Fibroblast of skin of left quadriceps (primary cell): ENCODE measurements at places on chromosomes 1 and 21.

- no peak for DNase-seq
Observed at GRCh38 chr1:155833665-155834295, 23.2 kb downstream of the GON4L start.

DNA sequence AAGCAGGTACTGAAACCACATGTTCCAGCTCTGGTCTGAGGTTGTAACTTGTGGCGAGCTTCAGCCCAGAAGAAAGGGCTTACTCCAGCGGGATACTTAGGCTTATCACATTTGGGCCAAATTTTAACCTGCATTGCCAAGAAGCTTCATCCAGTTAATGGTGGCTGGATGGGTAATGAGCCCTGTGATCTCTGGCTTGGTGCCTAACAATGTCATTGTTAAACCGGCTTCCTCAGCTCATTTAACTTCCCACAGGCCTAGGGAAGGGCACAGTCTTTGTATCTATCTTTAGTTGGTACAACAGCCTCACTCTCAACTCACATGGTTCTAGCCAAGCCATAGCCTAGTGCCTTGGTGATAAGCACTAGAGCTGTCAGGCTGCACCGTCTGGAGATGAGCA, 43.6 kb upstream of the CCDC190 start:
- DNase-seq = no peak

GRCh38 chr1:40650075-40650474, 15.4 kb downstream of the RIMS3 start:
- DNase-seq = no peak

- DNase-seq = no peak
Observed at GRCh38 chr21:34513129-34513675, 1.2 kb upstream of the KCNE1 start.

GRCh38 chr1:186792870-186793581, 35.7 kb upstream of the PLA2G4A start:
- DNase-seq = no peak

DNA sequence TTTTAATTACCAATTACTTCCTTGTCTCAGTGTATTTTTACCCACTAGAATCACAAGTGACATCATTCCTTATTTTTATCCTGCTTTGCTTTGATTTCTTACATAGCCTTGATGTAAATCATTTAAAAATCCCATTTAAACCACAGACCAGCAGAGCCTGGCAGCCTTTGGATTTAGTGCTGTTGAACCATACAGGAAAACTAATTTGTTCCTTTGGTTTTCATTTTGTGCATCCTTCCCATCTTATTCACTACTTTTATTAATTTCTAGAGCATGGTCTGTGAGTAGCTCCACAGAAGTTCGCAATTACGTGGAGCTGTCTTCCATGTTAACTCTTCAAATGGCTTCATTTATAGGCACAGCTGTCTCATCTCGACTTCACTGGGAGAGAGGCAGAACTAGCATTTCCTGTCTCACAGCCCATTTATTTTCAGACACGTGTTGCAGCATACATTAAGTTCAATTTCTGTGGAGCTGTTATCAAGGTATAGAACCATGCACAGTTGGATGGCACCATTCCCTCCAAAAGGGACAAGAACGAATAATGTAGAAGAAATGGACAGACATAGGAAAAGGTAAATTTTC, 235.3 kb downstream of the MRPL39 start:
- DNase-seq = no peak

DNA sequence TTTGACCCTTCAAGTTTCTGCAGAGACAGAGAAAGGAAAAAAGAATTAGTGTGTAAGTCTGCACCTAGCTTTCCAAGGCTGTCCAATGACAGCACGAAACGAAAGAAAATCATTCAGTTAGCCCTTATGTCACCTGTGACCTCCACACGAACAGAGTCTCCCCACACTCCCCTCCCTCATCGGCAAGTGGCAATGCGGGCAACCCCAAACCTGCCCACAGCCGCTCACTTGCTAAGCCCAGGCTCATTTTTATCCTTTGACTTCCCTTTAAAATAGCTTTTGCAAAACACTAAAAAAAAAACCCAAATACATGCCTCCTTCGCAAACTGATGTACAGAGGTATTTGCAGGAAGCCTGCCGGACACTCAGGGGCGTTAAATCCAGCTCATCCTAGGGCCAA, 10.3 kb downstream of the RCC2 start:
- DNase-seq = no peak

- no peak for DNase-seq
Observed at GRCh38 chr1:186849826-186850225, 21.1 kb downstream of the PLA2G4A start.

DNA sequence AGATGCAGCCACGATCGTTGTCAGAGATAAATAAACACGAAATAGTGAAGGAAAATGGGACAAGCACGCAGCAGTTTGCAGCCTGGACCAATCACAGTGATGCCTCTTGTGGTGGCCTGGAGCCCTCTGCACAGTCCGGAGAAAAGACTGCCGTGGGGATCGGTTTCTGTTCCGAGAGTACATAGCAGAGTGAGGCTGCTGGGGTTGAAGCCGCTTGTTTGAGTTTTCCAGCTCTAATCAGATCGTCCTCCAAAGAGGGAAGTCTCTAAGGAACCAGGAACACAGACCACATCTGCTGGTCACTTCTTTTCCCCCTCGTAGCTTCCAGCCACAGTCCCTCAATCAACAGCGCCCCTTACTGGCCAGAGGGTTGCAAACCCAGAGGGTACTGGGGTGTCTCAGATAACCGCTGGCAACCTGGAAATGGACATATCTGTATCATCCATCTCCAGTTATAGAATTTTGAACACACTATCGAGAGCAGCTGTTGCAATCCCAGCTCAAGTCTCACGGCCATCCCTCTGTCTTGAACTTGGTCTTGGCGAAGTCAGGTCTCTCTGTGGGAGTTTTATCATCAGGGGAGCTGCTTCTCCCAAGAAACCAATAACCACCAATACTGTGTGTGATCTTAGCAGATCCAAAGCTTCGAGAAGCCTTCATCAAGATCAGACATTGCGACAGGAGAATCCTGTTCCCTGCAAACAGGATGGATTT, 57.4 kb downstream of the OLIG1 start:
- DNase-seq = peak; percentile 26

DNA sequence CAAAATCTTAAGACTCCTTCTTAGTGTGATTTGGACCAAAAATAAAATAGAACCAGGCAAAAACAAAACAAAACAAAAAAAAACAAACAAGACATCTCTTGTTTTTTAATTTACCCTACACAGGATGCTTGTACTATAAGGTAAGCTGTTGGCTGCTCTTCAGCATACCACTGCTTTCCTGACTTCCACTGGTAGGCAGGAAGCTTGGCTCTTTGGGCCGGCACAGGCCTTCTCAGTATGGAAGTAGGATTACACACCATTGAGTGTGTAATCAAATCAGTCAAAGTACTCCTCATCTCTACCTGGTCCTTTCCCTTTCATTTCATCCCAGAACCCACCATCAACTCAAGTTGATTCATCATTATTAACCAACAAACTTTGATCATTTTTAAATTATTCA, 61.9 kb upstream of the RGS1 start:
- DNase-seq = no peak

- DNase-seq = no peak
Observed at GRCh38 chr21:16421007-16421406, 691.2 kb downstream of the USP25 start.

DNA sequence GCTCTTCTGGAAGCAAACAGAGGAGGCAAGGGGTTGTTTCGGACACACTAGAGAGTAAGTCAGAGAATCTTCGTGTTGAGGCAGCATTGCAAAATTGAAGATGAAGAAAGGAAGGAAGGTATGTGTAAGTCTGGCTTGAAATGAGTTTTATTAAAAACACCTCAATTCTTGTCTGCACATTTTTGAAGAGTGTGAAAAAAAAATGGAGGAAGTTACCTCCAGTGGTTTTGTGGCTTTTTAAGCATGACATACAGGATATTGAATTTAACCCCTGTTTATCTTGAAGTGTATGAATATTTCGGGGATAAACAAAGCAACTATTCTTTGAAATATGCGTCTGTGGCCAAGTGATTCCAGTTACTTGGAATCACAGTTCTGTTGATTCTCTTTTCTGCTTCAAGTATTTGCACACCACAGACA, 203.2 kb upstream of the SGIP1 start:
- DNase-seq = no peak

GRCh38 chr1:66143651-66144050, 351.0 kb downstream of the PDE4B start:
- no peak for DNase-seq

DNA sequence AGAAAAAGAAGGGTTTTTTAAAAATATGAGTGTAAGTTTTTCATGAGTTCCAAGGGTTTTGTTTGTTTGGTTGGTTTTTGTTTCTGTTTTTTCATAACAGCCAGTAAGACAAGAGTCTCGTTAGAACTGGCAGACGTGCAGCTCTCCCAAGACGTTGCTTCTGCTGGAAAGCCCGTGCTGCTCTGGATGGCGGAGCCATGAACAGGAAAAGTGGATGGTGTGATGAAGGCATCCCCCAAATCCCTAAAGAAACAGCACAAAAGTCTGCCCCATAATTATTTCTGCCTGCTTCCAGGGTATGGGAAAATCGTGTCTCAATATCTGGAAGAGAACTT, 157.9 kb upstream of the BACE2 start:
- no peak for DNase-seq

DNA sequence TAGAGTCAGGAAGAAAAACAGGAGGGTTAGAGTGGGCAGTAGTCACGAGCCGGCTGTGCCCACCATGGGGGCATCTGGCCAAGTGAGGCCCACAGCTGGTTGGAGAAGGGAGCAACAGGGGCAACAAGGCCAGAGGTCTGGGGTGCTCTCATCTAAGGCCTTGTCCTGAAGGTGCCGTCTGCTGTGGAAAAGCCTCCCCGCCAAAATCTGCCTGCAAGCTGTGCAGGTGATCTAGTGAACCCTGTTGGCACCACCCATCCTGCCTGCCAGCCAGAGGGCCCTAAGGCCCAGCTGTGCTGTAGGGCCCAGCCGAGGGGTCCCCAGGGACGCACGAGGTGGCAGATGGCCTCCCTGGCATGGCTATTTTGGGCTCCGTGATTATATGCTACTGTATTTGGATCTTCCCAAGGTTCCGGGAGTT, 51.3 kb downstream of the LGR6 start:
- no peak for DNase-seq

DNA sequence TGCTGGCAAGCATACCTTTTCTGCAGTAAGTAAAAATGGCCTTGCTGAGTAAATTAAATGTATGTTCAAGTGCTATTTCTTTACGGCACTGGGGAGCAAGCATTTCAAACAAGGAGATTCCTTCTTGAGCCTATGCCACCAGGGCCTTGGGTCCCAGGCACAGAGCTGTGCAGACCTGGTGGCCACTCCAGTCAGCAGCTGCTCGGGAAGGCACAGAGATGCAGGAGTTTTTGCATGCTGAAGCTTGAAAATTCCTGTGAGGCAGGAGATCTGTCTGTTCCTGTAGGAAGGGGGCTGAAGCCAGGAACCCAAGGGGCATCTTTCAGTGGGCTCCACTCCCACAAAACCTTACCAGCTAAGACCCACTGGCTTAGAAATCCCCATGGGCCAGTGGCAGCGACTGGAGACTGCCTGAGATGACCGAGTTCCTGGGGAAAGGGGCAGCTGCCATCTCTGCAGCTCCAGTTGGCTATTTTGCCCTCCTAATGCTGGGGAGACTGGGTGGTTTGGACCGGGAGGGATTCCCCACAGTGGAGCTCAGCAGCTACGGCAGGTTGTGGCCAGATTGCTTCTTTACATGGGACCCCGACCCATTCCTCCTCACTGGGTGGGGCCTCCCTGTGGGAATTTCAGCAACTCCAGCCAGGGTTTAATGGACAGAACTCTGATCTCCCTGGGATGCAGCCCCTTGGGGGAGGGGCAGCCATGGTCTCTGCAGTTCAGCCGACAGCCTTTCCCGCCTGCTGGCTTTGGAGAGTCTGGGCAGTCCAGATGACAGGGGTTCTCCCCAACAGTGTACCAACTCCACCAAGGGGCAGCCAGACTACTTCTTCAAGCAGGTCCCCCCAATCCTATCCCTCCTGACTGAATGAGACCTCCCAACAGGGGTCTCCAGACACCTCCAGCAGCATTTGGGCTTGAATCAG, 8.4 kb upstream of the PGBD2 start:
- no peak for DNase-seq

DNA sequence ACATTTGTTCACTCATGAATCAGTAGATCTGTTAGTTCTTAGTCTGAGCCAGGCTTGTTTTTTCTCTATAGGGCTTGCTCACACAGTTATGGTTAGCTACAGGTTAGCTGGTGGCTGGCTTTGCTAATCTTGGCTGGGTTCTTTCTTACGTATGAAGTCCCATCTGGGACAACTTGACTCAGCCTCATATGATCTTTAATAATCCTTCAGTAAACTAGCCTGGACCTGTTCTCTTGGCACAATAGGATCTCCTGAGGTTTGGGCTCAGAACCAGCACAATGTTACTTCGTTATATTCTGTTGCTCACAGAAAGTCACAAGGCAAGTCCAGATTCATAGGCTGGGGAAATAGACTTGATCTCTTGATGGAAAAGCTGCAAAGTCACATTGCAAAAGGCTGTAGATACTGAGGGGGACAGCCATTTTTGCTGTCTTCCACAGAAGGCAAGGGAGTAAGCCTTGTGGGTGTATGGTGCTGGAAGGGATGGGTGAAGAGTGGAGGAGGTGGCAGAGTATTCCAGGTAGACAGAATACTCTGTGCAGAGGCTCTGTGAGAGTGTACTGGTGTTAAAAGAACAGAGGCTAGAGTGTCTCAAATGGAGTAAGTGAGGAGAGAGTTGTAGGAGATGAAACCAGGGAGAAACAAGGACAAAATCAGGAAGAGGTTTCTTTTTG, 24.4 kb downstream of the EFCAB7 start:
- no peak for DNase-seq

DNA sequence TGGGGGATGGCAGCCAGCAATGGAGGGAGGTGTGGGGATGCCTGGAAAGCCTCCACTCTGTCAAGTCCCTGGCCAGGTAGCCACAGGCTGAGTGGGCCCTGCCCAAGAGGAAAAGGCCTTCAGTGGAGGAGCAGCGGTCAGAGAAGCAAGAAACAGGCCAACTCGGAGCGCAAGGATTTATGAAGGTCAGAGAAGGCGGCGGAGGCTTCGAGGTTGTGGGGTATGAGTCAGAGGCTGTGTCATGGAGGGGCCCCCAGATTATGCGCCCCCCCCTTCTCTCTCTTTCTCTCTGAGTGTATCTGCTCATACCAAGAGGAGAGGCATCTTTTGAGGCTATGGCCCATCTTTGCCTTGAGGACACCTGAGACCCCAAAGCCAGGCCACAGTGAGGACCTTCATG, 99.5 kb downstream of the CASZ1 start:
- DNase-seq = no peak

- DNase-seq = no peak
Observed at GRCh38 chr1:9630331-9631111, 21.0 kb upstream of the PIK3CD start.

- no peak for DNase-seq
Observed at GRCh38 chr1:34983700-34984355, 1.3 kb downstream of the TMEM35B start.

GRCh38 chr21:39388811-39389155, 39.9 kb upstream of the HMGN1 start:
- DNase-seq = no peak

GRCh38 chr21:19123053-19123452, 719.5 kb upstream of the TMPRSS15 start:
- DNase-seq = no peak
